ENCODE measurements at places on chromosomes 6 and 20.
A peak's percentile ranks its signal among the peaks of the same experiment; 100 is the strongest.

GRCh38 chr6:163813979-163814493 is 399.5 kb downstream of the QKI start:
- no peak for DNase-seq

DNA sequence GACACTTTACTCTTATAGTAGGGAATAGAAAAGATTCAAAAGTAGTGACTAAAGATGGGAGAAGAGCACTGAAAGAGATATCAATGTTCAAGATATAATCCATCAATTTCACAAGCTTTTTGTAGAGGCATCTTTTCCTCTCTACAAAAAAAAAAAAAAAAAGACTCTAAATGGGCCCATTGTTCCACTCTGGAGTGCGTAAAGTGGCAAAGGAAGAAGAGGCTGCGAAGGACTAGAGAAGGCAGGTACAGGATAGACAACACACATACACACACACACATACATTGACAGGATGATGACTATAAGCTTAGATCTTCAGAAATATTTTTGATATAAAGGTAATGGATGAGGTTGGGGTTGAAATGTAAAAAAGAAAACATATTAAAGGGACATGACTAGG is 157.6 kb downstream of the HIVEP2 start:
- DNase-seq, result no peak

- DNase-seq, result no peak
These were observed 3.4 kb downstream of the SERAC1 start for GRCh38 chr6:158164579-158165170.

DNA sequence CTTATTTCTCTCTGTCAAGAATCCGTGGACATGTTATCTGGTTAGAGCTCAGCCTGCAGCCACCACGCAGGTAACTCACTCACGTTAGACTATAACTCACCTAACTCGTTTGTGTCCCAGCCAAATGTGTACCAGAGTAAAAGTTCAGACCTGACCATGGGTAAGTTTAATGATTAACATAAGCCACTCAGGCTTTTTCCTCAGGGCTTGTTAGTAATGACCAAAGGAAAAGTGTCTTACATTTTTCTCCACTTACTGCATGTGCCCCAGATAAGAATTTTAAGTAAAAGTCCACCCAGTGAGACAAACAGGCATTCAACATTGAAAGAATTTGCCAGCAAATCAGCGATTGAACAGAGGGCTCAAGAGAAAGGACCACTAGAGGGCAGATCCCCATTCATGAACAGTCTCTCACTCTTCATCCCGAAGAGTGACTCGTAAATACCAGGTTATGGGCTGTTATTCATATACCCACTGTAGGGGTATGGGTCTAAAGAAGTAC is at the start of gene PKHD1:
Gene PKHD1 (minus strand): TSS at position 116 of the 502 bp plus-strand sequence. CDS start 2,680 bp downstream, outside the sequence.
- DNase-seq, result no peak

- DNase-seq, result no peak
These were observed 153.4 kb downstream of the MBOAT1 start for GRCh38 chr6:20058912-20059311.

GRCh38 chr6:155273431-155273830 is 9.6 kb downstream of the CLDN20 start:
- DNase-seq, result peak; percentile 30

- DNase-seq, result no peak
These were observed 199.2 kb upstream of the MYLIP start for GRCh38 chr6:15929685-15930084.

GRCh38 chr6:169174516-169175359 is 78.9 kb downstream of the THBS2 start:
- no peak for DNase-seq

- DNase-seq, result peak; percentile 79
These were observed 130.1 kb upstream of the DOK5 start for GRCh38 chr20:54345301-54345724.

DNA sequence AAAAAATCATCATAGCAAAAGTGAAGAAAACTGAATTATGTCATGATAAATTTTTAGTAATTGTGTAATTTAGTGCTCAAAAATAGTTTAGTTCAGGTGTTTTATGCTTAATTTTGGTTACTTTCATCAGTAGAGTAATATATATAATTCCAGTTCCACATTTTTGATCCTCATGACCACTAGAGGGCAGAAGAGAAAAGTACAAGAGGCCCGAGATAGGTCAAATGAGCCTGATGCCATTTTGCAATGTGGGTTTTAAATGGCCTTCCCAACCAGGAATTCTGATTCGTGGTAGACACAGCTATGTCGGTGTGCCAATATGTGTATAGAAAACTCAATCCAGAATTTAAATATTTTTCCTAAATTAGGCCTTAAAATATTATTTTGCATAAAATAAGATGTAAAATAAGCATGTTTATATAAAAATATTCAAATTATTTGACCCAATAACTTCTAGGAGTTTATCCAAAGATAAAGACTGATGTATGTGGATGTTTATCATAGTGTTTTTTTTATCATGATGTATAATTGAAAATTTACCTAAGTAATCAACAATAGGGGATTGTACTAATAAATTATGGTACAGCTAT is 159.7 kb upstream of the RPS6KA2 start:
- peak; percentile 61 for DNase-seq

GRCh38 chr6:50742161-50742560 is 28.8 kb downstream of the TFAP2D start:
- no peak for DNase-seq

- DNase-seq, result no peak
These were observed 574.3 kb downstream of the COL12A1 start for GRCh38 chr6:74631564-74631963.

GRCh38 chr20:4449957-4450715 is 271.6 kb upstream of the PRND start:
- no peak for DNase-seq

Data from muscle of back (tissue), 13 donors.